Left lung (tissue), 14 donors: ENCODE measurements at places on chromosomes 6 and 20.

DNA sequence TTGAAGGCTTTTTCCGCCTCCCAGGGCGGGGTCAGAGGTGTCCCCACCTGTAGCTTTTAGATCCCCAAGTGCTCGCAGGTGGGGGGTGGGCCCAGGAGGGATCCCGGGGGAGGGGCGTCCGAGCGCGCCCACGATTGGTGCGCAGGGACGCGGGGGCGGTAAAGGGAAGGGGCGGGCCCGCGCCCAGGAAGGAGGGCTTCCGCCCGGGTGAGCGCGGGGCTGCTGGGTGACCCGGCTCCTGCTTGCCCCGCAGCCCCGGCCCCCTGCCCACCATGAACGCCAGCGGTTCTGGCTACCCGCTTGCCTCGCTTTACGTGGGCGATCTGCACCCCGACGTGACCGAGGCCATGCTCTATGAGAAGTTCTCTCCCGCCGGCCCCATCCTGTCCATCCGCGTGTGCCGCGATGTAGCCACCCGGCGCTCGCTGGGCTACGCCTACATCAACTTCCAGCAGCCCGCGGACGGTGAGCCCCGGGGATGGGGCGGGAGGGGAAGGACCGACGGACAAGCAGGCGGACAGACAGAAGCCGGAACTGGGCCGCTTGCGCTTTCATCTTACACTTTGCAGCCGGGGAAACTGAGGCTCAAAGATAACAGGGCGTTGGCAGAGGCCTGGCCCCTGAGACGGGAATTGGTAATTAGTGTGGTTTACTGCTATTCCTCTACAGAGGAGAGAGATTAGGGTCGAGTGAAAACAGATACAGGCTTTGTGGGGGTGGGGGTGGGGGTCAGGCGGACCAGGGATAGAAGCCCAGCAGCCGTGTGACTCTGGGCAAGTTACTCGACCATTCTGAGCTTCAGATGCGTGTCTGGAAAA lies at the start of gene PABPC1L:
TSS of gene PABPC1L (plus strand) at position 189 of the 818 bp plus-strand sequence. CDS start at position 273, 84 bp downstream.
- DNase-seq: peak; percentile 73

DNA sequence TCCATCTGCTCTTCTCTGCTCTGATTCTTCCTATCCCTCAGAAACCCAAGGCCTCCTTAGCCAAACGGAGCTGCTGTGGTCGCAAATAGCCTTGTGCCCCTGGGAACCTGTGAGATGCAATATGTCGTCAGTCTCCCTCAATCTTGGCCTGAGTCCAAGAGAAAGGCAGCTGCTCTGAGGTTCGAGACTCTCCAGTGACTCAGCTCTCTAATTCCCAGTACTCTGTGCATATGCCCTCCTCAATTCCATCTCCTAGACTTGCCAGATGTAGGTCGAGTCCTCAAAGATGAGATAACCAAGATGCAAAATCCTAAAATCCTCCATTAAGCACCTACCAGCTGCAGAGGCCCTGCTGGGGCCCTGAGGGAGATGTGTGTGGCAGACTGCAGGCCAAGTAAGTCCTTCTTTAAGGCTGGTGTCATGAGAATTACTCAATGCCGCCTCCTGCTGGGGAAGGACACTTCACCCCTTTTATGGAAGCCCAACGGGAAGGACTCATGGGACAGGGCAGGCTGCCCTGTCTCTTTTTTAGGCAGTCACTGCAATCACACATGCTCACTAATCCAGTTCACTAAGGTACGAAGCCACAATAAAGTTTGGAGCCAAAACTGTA lies 28.5 kb downstream of the C6orf15 start:
- no peak for DNase-seq

- peak; percentile 71 for DNase-seq
Observed at GRCh38 chr20:6178537-6178936, 55.7 kb upstream of the FERMT1 start.

DNA sequence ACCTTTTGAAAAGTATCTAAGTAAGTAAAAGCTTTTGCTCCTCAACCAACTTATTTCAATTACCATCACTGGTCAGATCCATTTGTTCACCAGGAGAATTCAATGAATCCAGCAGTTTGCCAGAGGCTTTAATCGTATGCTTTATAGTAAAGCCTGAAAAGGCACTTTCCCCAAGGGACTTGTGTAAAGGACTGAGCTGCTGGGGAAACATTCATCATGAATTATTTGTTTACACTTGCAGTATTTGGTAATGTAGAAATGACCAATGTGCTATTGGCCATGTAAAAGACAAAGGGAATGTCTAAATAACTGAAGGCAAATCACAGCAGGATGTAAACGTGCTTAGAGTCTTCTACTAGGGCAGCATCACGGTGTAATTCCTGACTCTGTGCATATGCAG lies 471.4 kb downstream of the ADGRB3 start:
- no peak for DNase-seq

DNA sequence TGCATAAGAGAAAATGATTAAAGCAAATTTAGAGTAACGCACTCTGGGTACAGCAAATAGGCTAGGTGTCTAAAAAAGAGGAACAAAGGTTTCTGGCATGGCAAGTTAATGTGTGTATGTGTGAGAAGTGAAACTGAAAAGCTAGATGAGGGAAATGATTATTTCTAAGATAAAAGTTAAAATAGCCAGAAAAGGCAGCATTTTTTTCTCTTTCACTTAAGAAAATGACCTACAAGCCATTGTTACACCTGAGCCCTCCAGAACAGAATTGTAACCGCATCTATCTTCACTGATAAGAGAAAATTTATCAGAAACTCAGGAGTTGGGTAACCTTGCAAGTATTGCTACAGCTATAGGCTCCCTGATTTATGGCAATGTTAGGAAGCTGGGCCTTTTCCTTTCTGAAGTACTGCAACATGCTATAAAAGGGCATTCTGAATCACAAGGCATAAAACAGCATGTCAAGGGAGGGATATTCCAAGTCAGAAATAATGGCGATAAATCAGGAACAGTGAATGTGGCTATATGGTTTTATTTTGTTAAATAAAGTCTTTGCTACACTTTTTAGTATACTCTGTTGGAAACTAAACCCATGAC lies 395.3 kb downstream of the TBC1D32 start:
- no peak for DNase-seq

DNA sequence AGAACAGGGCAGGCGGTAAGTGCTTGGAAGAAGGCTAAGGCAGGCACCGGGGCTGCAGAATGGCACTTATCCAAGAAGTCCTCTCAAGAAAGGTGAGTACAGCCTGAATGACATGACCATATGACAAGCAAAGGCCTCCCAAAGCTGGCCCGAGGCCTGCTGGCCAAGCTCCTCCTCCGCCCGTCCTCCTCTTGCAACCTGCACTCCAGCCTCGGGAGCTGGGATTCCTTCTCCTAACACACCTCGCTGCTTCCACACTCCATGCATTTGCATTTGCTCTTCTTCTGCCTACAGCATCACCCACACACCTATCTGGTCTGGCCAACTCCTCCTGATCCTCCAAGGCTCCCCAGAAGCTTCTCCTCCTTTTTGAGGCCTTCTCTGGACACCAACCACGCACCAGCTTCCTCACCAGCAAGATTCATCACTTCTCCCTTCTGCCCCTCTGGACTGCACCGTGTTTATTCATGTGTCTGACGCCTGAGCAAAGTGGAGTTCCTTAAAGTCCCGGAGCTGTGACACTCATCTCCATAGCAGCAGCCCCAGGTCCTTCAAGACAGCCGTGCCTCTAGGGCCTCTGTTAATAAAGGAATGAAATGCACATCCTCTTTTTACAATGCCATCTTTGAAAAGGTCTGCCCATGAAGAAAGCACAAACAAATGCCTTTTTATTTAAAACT lies 32.3 kb downstream of the CNKSR3 start:
- peak; percentile 77 for DNase-seq

- DNase-seq: peak; percentile 66
Observed at GRCh38 chr6:12419631-12420272, 129.6 kb downstream of the EDN1 start.

DNA sequence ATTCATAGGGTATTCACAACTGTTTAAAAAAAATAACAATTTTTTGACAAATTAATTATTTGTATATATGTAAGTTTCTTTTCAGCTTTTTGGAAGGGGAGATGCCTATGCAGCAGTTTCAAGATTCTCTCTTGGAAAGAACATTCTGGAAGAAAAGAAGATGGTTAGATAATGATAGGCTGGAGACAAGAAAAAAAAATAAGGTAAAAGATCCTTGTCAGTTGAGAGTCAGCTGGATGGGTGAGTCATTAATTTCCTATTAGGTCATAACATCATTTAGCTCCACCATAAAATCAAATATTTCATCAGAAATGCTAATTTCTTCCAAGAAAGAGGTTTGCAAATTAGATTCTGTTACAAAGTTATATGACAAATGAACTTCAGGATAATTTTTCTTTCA lies 880.4 kb downstream of the EPHA7 start:
- no peak for DNase-seq

DNA sequence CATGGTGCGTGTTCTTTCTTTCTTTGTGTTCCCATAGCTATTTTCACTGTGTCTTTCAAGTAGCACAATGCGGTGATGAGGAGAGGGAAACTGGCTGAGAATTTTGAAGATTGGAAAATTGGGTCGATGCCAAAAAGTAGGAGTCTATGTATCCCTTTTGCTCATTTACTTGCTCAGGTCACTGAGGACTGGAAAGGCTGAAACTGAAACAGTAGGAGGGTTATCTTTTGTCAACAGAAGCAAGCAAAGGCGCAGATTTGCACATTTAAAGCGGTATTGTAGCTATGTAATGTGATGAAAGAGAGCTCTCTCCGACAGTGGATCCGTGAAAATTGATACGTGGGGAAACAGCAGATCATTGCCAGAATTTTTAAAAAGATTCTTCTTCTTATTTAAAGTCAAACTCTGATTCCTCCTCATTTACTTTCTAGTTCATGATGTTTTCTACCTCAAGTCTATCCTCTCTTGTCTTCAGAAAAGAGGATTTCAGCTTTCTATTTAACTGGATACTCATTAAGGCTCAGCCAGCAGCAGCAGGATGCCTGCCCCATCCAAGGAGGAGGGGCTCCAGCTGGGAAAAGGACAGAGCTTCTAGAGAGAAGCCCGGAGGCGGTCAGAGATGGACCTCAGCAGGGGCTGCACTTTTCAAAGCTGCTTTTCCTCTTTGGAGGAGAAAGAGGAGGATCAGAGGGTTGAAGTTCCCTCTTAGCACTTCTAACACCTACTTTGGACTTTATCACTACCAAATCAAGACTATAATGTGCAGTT lies 15.9 kb upstream of the FYN start:
- DNase-seq: peak; percentile 54

DNA sequence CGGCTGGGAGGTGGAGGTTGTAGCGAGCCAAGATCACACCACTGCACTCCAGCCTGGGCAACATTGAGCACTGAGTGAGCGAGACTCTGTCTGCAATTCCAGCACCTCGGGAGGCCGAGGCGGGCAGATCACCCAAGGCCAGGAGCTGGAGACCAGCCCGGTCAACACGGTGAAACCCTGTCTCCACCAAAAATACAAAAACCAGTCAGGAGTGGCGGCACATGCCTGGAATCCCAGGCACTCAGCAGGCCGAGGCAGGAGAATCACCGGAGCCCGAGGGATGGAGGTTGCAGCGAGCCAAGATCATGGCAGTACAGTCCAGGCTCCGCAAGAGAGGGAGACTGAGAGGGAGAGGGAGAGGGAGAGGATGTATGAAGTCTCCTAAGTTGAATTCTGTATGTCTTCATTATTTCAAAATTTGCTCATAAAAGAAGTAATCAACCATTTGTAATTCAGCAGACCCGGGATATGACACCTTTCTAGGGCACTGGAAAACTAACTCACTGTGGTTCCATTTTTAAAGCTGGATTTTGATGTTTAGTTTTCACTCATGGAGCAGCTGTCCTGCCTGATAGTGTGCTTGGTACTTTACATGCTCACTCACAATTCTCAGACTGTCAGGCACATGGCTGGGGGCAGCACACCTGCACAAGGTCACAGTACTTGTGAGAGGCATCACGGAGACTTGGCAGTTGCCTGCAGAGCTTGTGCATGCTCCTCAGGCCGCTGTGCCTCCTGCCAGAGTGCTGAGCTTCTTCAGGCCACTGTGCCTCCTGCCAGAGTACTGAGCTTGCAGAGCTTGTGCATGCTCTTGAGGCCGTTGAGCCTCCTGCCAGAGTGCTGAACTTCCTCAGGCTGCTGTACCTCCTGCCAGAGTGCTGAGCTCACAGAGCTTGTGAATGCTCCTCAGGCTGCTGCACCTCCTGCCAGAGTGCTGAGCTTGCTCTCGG lies 106.2 kb downstream of the ERMARD start:
- DNase-seq: no peak

DNA sequence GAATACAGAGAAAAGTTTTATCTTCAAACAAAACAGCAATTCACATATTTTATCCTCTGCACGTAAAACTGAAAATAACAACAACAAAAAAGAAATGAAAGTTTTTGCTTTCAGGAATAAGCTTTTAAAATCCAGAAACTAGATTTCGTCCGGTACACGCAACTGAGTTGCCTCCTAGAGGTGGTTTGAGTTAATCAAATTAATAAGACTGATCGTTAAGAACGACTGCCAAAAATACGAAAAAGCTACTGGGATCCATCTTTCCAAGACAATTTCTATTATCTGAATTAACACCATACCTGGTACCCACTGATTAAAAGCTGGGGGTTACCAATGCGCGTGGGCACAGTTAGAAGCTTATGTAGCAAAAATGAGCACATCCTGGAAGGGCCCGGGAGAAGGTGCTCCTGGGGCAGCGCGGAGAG lies 669 bp downstream of the PDCD2 start:
- DNase-seq: no peak

GRCh38 chr6:14276071-14276470 lies 158.5 kb downstream of the CD83 start:
- DNase-seq: no peak

DNA sequence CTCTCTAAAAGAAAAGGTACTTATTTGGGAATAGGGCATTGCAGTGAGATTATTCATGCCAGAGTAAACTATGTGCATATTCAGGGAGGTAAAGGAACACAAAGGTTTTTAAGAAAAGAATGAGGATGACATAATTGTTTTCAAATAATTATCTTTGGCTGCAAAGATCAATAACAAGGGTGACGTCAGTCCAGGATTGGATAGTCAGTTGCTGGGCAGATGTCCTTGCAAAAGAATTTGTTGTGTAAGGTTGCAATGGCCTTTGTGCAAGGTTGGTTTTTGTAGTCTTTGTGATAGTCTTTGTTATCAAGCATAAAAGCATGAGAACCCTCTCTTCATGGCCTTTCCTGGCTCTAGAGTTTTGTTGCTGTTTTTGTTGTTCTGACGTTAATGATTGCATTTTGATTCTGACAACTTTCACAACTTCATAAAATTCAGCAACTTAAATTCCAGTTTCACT lies 17.7 kb downstream of the LOC128125822 start:
- no peak for DNase-seq

- DNase-seq: no peak
Observed at GRCh38 chr20:31720486-31721407, 1.9 kb downstream of the BCL2L1 start.

DNA sequence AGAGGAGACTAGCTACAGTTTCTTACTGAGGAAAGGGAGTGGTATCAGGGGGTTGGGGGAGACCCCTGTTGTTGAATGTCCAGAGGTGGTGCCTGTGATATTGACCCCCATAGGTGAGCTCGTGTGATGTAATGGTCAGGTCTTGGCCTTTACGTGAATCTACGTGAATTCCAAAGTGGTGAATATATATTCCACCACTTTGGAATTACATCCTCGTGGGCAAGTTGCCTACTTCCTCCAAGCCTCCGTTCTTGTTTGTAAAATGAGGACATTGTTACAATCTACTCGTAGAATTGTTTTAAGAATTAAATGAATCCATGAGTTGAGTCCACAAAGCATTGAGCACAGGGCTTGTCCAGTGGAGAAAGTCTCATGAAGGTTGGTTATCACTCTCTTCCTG lies 47.3 kb downstream of the TSHZ2 start:
- no peak for DNase-seq
